ENCODE measurements at places on chromosomes 13 and 19. TPM values are rescaled to one million over a fixed set of nuclear protein-coding genes. Genes with fewer than 3 reads are reported as not detected.

Gene FGF9
- total RNA-seq, result not detected

Gene LILRA6
- total RNA-seq, result not detected

Gene WDR88
- not detected for total RNA-seq

Gene ERICH6B
- total RNA-seq, result not detected

Gene CYP2A7
- total RNA-seq, result not detected

Gene IGFL2
- not detected for total RNA-seq

Gene SLITRK6
- not detected for total RNA-seq

Gene IZUMO1
- total RNA-seq, result 0.47 TPM

Gene OR4F17
- total RNA-seq, result not detected
